OCI-LY7 (cell line): ENCODE measurements at places on chromosomes 4 and X. TPM values are rescaled to one million over a fixed set of nuclear protein-coding genes. Genes with fewer than 3 reads are reported as not detected.

GRCh38 chr4:14392378-14392777 is 609.9 kb upstream of the CPEB2 start:
- no peak for DNase-seq

DNA sequence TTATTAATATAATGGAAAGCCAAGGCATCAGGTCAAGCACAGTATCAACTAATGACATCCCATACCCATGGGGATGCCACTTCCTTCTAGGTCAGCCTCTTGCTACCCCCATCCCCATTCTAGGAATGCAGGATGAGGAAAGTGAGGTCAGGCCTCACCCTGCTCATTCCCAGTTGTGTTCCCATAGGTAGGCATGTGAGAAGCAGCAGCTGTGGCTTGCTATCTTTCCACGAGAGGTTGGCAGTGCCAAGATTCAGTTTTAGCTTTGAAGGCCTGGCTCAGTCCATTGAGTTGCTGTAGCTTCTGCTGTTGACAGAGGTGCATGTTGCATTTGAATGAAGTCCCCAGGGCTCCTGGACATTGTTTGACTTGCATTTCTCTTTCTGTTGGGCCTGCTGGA is 15.5 kb downstream of the LONRF3 start:
- DNase-seq = no peak

GRCh38 chr4:7987148-7987989 is 47.7 kb upstream of the AFAP1 start:
- DNase-seq = peak; percentile 80

DNA sequence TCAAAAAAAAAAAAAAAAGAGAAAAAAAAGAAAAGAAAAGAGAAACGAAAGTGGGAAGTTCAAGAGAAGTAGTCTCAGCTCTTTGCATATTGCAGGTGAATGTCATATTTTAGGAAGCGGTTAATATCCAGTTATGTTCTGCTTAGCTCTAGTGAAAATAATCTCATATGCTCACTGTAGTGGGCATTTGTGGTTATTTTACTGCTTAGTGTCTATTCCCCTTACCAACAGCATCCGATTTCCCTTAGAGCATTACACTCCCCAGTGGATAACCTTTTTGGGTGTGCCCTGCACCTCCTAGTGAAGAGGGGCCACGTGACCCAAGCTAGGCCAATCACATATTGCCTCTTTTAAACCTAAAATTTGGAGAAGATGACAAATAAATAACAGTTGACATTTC is 111.2 kb upstream of the ZNF827 start:
- peak; percentile 95 for DNase-seq

- DNase-seq = no peak
Observed at GRCh38 chr4:111231281-111231680, 608.4 kb upstream of the PITX2 start.

- no peak for DNase-seq
Observed at GRCh38 chr4:127203562-127204200, 429.1 kb upstream of the INTU start.

DNA sequence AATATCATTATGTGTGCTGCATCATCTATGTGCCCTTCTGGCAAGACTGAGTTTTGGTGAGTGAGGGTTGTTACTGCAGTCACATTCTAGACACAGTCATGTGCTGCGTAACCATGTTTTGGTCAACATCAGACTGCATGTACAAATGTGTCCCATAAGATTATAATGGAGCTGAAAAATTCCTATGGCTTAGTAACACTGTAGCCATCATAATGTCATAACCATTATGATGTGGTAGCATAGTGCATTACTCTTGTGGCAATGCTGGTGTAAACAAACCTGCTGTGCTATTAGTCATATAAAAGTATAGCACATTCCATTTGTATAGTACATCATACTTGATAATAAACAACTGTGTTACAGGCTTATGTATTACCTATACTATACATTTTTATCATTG is 198.1 kb upstream of the NUDT6 start:
- no peak for DNase-seq

DNA sequence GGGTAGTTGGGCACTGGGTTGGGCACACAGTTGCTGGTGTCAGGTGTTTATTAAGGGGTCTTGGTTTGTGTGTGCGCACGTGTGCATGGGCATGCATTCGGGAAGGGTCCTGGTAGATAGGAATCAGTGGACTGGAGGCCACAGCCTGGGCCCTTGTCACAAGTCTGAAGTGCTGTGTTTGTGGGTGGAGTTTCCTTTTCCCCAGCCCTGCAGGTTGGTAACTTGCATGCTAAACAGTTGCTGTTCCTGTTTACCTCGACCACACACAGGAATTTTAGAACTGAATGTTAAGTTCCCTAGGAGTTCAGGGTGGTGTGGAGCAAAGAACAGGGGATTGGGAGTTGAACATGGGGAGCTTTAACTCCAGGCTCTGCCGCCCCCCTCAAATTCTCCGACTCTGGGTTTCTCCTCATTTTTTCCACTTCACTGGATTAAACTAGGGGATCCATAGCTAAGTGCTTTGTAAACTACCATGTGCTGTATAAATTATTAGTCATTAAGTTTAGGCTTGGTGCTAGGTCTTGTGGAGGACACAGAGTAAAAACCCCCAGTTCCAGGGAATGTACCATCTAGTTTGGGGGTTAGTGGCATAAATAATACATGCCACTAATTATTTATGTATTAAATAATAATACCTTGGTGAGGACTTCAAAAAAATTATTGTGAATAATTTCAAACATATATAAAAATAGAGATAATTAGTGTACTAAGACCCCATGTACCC is 49.0 kb downstream of the STARD8 start:
- DNase-seq = no peak

DNA sequence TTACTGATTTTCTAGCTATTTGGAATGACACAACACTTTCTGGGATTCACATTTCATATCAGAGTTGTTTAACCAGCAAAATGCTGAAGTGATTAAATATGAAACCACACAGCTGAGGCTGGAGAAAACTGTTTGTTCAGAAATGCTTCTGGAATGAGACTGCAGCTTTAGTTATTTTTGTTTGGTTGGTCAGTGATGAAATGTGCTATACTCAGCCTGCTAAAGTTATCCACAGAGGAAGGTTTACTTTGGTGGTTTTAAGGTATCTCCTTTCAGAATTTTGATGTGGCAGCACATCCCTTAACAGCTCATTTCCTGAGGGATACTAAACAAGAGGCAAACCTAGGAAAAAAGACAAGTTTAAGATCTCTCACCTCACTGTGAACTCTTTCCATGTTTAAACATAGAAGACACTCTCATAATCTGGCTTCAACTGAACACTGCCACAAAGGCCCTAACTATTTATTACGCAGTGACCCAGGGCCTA is 106.6 kb upstream of the PDE5A start:
- DNase-seq = no peak

- no peak for DNase-seq
Observed at GRCh38 chrX:23334848-23335599, at the start of gene PTCHD1. PTCHD1 (plus strand) TSS chrX:23334849; CDS start chrX:23334876, 27 bp downstream.

DNA sequence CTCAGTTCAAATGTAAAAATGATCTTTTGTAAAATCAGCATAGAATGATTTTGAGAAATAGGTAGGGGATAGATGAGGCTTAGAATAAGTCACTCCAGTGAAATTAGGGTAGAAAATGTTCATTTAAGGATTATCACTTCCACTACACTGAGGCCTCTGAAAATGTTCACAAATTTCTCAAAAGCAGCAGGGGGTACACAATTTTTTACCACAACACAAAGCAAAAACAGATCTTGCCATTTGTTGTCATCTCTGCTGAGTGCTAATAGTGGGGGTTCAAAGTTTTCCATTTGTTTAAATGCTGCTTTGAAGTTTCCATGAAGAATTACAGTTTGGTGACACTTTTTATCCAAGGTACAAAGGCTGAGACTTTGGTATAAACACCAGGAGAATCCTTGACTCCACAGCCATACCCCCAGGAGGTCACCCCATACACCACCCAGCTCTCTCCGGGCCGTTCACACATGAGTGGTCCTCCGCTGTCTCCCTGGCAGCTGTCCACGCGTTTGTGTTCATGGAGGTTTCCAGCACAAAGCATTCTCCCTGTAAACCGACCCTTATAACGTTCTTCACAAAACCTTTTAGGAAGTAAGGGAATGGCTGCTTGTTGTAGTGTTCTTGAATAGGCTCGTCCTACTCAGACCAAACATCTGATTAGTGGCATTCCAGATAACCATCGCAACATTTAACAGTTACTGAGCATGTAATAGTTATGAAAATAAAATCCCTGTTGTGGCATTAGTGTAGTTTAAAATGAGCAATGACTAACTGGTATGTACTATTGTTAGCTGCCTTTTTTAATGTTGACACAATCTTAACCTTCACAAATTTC is 71.0 kb downstream of the PRSS12 start:
- DNase-seq = no peak

GRCh38 chrX:56783450-56783831 is 54.4 kb downstream of the NBDY start:
- DNase-seq = no peak

DNA sequence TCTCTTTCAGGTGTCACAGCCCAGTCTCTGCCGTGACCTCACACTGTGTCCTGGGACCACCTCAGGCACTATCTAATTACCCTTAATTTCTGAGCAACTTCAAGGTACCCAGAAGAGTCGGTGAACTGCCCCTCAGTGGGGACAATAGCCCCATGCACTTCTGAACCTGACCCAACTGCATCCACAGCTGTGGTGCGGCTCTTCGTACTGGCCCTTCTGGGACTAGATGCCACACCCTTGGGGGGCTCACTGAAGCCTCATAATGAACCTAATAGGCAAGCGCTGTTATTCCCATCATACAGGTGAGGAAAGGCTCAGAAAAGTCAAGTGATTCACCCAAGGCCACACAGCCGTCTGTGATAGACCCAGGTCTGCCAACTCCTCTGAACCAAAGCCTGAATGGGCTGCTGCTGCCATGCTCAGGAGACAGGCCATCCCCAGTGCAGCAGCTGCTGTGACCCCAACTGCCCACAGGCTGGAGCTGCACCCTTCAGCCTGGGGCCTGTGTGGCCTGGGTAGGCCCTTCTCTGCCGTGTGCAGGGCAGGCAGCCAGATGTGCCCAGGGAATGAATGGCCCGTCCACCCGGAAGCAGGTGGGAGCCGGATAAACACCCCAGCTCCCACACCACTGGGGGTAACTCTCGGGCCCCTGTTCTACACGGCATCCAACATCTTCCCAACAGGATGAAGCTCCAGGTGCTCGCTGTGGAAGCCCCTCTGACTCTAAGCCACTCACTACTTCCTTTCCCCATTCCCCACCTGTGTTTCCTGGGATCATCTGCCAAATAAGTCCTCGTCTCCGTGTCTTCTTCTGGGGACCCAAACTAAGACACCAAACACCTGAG is 35.9 kb downstream of the HMX1 start:
- no peak for DNase-seq

DNA sequence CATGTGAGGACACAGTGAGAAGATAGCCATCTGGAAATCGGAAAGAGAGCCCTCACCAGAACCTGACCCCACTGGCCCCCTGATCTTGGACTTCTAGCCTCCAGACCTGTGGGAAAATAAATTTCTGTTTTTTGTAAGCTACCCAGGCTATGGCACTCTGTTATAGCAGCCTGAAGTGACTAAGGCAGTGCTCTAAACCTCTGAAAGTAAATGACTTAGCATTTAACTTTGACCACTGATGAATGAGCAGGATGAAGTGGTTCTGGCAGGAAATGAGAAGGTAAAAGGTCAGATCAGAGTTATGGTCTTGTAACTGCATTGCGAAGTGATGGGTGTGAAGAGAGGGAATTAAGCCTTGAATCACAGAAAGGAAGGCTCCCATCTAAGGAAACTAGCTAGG is 17.0 kb downstream of the GPAT3 start:
- DNase-seq = no peak

DNA sequence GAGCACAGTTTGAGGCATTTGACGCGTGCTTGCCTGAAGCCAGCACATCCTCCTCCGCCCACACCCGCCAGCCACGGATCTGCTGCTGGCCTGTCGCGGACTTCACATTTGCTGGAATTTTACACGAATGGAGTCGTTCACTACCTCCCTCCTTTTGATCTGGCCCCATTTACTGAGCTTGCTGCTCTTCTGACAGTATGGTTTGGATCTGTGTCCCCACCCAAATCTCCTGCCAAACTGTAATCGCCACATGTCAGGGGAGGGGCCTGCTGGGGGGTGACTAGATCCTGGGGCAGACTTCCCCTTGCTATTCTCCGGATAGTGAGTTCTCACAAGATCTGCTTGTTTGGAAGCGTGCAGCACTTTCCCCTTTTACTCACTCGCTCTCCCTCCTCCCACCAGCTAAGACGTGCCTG is 19.9 kb upstream of the CPLX1 start:
- no peak for DNase-seq

DNA sequence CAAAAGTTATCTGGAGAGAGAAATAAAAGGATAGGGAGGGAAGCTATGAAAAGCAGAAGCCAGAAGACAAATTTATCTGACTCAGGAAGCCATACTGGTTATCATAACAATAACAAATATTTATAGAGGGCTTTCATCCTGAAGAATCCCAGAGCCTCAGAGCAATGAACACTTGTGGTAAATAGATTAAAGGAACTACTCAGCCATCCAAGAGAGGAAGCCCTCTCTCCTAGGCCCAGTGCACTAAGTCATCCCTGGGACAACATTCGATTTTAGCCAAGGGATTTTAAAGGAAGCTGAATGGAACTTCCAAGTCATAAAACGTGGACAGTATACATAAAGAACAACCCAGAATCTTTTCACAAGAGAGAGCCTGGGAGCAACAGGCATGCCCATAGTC is 76.9 kb downstream of the COL4A6 start:
- no peak for DNase-seq

DNA sequence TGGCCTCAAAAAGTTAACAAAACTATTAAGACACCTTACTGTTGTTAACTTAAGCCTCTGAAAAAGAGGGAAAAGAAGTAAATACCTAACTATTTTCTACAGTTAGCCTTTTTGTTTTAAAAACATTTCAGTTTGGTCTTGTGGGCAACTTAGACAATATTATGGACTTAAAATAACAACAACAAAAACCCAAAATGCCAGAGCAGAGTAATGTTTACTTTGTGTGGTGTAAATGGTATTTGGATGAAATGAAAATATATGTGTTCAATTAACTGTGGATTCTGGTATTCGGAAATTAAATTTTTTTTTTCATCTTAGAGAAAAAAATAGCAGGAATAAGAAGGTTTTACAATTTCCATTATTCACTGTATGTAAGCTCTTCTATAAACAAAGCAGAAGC is 79.6 kb upstream of the NPNT start:
- DNase-seq = no peak

DNA sequence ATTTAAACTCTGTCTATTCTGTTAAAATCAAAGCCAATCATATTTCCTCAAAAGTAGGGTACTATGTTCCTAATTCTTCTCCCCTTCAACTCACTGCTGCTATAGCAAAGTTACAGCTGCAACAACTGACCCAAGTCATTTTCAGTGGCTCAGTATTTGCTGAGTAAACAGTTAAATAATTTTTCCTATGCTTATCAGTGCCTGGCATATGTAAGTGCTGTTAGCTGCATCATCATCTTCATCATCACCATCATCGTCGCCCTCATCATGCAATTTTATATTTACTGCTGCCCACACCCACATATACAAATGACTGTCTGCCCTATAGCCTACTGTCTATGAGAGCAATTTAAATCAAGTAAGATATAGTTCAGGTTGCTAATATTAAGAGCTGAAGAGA is 21.9 kb downstream of the COQ2 start:
- no peak for DNase-seq

Gene SERTM2
- total RNA-seq = not detected in 2 replicates

Gene GCNA
- 3.9 and 4.2 TPM in 2 replicates for total RNA-seq

Gene DCAF4L1
- total RNA-seq = 0.07 and 0.30 TPM in 2 replicates

Gene RHOXF1
- not detected in 2 replicates for total RNA-seq

Gene RASSF6
- 62.2 and 86.6 TPM in 2 replicates for total RNA-seq

Gene ETDA
- total RNA-seq = not detected in 2 replicates

Gene ADRA2C
- 0.21 TPM in 1 of 2 replicates, not detected in the other for total RNA-seq

Gene GABRQ
- total RNA-seq = not detected in 2 replicates

Gene TMPRSS11B
- total RNA-seq = not detected in 2 replicates

Gene TNMD
- not detected in 2 replicates for total RNA-seq
